ENCODE measurements at places on chromosomes 2 and 18.

DNA sequence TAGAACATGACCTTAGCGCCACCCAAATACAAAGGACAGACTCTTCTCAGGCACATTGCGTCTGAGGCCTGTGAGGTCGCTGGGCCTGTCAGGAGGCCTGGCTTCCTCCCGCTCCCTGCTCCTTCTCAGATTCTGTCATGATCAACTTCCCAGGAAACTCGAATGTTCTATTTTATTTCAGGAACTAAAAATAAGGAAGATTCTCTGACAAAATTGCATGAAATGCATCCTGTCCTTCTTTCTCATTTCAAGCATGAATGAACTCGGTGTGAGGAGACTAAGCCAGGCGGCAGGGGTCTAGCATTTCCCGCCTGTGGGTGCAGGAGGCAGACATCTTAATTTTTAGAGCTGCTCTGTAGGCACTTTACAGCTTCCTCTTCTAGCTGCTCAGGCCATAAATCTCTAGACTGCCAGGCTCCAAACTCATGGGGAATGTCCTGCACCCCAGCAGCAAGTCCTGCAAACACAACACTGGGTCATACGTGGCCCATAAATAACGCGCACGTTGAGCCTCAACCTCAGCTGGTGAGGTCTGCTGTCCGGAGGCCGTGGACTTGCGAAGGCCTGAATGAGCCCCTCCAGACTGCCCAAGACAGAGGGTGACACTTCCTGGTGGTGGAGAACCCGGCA lies 109.7 kb upstream of the ZNF236 start:
- DNase-seq: no peak

DNA sequence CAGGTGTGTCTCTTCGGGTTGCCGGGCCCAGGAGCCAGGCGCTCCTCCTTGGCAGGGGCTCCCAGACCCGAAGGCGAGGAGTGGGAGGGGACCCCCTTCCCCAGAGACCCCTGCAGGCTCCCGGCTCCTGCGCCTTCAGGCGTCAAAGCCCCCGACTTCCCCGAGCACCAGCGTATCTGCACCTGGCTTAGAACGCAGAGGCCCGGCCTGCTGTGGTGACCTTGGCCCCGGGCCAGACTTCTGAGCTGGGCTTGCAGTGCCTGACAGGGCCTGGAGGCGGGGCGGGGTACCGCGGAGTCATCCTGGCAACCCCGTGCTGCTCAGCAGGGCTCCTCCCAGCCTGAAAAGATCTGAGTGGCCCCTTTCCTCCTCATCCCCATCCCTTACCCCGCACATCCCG lies 27.0 kb downstream of the SKA1 start:
- DNase-seq: no peak

GRCh38 chr18:36851202-36851590 lies 22.3 kb downstream of the KIAA1328 start:
- DNase-seq: no peak

GRCh38 chr18:6928359-6928758 lies 189.2 kb downstream of the LAMA1 start:
- no peak for DNase-seq

Measured in breast epithelium (tissue), 4 donors.